ENCODE measurements at places on chromosomes 6 and 20.
A peak's percentile ranks its signal among the peaks of the same experiment; 100 is the strongest.

GRCh38 chr6:69735027-69735426, 61.8 kb downstream of the LMBRD1 start:
- no peak for DNase-seq

DNA sequence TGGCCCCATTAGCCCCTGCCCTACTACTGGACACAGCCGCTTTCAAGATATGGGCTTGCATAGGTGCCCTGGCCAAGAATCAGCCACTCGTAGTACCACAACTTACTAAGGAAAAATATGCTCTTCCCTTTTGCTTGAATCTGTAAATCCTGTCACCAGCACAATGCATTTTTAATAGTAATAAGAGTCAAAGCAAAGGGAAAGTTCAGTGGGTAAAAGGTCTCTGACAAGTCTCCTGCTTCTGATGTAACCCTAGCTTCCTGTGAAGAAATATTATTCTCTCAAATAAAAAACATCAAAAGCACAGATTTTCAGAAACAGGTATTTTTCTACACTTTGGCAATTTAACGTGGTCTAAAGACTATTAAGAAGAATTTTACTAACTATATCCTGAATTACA, 373.8 kb downstream of the GJA1 start:
- no peak for DNase-seq

GRCh38 chr6:142544199-142544838, 242.5 kb downstream of the ADGRG6 start:
- no peak for DNase-seq

DNA sequence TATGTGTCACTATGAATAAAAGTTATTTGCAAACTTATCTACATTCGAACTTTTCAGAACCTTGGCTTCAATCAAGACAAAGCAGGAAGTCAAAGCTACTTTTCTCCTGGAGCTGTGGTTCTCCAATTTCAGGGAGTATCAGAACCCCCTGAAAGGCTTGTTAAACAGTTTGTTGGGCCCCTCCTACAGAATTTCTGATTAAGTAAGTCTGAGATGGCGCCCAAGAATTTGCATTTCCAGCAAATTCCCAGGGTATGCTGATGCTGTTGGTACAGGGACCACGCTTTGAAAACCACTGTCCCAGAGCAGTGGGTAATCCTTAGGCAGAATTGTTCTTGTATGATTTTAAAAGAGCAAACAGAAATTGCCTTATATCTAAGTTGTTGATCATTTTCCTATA, 189.9 kb upstream of the KCNG1 start:
- no peak for DNase-seq

GRCh38 chr6:3635482-3635881, 116.0 kb downstream of the PXDC1 start:
- DNase-seq, result no peak

DNA sequence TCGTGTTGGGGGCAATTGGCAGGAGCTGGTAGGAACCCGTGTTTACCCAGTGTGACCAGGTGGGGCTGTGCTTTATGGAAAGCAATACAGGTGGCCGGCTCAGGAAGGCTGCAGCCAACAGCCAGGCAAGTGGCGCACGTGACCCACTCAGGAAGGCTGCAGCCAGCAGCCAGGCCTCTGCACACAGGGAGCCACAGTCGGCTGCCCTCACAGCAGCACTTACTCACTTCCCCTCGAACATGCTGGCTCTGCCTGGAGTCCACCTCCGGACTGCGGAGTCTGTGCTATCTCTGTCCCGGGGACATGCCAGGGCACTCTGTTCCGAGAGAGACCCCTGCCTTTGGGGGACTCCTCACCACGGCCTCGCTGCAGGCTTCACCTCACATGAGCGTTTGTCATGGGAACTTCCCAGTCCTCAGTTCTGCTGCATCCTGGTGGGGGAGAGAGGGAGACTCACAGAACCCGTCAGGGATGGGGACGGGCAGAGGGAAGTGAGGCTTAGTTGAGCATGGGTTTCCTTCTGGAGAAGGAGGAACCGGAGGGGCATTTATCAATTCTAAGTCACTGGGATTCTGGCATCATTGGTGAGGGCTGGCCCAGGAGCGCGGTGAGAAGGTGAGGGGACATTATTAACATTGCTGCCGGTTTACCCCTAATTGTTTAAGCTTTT, 76.8 kb downstream of the TTLL2 start:
- DNase-seq, result no peak

DNA sequence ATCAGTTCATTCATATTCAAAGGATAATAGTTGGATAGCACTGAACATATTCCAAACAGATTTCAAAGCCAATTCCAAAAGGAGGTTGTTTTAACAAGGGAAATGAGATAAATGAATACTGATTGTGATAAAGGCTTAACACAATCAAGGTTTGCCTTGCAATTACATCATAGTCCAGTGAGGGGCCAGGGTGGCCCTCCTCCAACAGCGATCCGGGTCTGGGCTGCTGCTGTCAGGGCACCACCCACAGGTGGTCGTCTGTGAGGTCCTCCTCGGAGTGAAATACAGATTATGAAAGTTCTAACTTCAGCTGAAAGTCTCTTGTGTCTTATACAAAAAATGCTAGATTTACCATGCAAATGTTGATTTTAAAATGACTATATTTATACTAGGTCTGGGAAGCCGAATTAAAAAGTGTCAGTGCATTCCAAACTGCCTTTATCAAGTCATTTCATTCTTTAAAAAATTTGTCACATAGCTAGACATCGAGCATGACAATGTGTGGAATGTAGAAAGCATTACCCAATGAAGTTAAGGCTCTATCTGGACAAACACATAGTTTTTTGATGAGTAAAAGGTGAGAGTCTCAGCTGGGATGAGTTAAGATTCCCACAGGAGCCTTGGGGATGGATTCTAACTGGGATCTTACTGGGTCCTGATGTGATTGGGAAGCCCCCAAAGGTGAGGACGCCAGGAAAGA, 65.9 kb upstream of the SLC22A23 start:
- DNase-seq, result no peak

DNA sequence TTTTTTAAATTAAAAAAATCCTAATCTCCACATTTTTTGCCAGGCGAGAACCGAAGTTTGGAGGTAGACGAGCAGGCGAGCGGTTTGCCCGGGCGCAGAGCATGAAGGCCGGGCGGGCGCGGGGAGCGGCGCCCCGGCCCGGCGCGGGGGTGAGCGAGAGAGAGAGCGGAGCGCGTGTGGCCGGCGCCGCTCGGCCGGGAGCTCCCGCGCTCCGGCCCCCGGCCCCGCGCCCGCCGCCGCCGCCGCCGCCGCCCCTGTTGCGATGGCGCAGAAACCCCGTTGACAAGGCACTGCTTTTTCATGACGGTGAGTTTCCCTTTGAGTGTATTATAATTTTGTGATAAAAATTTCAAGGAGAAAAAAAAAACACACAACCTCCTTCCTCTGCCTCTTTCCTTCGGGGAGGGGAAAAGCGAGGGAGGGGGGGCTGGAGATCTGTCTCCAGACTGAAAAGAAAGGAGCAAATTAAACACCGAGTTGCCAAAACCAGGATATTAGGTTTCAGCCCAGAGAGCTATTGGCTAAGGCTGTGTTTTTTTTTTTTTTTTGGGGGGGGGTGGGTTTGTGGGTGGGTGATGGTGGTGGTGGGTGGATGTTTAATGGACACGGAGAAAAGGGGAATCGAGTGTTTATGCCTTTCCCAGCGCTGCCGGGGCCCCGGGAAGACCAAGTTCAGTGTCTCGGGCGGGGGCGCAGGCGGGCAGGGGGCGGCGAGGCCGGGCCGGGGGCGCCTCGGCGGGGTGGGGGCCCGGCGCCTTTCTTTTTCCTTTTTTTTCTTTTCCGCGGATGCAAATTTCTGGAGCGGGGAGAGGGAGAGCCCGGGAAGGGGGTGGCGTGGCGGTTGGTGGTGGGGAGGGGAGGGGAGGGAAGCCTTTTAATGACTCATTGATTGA, at the start of gene BICRAL:
Gene BICRAL (plus strand): TSS at position 257 of the 893 bp plus-strand sequence. CDS start 39,971 bp downstream, outside the sequence.
- peak; percentile 59 for DNase-seq

DNA sequence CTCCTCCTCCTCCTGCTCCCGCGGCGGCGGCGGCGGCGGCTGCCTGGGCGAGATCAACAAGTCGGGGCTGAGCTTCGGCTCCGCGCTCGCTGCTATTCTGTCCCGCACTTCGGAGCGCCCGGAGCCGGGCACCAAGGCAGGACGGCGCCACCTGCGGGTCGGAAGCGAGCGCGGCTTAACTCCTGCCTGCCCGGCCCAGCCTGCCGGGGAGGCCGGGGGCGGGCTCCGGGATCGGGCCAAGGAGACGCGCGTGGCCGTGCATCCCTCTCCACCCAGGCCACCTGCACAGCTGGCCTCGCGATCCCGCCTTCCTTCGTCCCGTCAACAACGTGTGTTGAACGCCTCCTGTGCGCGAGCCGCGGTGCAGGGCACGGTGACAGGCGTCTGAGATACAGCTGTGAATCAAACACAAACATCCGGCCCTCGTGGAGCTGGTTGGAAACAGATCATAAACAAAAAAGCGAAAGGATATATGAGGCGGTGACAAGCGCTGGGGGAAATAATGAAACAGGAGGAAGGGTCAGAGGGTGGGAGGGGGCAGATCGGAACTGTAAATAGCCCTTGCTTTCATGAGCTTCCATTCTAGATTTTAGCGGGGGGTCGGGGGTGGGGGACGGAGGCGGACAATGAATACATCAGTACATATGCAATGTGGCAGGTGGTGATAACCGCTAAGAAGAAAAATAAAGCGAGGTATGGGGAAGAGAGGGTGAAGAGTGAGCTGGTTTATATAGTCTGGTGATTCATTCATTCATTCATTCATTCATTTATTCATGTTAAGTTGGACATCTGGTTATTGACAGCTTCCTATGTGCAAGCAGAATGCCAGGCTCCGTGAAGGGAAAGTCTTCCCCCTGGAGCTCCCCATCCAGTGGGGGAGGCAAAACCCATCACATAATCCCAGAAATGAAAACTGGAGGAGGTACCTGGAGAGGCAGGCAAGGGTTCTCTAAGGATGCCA, 2.0 kb upstream of the KCNB1 start:
- DNase-seq, result peak; percentile 32

All from AG04450 (cell line).